Stimulated activated CD8-positive, alpha-beta memory T cell treated with anti-CD3 and anti-CD28 coated beads, Interleukin-7, amount 100 ng/mL, for 4 hours (primary cell): ENCODE measurements at places on chromosomes 11 and 22.

DNA sequence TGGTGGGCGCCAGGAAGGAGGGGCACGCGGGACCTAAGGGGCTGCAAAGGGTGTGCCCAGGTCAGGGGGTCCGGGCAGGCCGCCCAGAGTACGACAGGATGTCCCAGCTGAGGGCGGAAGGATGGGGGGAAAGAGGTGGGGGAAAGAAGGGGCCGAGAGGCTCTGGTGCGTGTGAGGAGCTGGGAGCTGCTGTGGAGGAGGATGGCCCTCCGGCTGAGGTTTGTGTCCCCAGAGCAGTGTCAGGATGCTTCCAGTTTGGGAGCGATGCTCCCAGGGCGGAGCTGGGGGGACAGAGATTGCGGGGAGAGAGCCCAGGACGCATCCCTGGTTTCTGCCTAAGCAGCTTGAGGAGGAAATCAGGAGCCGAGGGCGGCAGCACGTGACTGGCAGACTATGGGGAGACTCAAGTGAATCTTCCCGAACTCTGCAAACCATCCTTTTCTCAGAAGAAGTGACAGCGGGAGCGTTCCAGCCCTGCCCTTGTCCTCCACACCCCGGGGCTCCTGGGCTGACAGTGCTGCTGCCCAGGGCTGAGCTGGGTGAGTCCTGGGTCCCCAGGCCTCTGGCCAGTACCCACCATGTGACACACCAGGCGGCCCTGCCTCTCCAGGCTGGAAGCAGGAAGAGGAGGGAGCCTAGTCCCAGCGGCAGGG lies 19.7 kb upstream of the TTLL12 start:
- DNase-seq: no peak

GRCh38 chr22:24191381-24191841 lies 10.1 kb downstream of the SUSD2 start:
- DNase-seq: no peak

GRCh38 chr11:48005831-48006270 lies 25.5 kb downstream of the PTPRJ start:
- DNase-seq: no peak

DNA sequence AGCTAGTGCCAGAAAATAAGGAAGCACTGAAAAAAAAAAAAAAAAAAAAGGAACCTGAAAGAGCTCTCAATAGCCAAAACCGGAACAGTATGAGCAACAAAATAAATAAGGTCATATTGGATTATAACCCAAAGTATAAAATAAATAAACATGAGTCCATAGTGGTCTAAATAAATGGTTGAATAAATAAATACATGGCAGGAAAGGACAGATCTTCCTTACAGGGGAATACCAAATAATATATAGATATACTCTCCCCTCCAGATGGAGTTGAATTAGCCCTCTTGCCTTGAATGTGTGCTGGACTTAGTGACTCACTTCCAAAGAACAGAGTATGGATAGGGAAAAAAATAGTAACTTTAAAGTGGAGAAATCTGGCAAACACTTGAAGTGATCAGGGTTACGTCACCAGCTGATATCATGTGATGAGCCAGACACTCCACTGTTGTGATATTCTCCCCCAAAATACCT lies 14.3 kb upstream of the ARRB1 start:
- DNase-seq: no peak

GRCh38 chr22:40637183-40638150 lies 948 bp upstream of the MRTFA start:
- DNase-seq: peak; percentile 42

- no peak for DNase-seq
Observed at GRCh38 chr11:71188886-71189767, 63.2 kb downstream of the SHANK2 start.

GRCh38 chr11:109644152-109644551 lies 222.2 kb downstream of the C11orf87 start:
- DNase-seq: no peak

DNA sequence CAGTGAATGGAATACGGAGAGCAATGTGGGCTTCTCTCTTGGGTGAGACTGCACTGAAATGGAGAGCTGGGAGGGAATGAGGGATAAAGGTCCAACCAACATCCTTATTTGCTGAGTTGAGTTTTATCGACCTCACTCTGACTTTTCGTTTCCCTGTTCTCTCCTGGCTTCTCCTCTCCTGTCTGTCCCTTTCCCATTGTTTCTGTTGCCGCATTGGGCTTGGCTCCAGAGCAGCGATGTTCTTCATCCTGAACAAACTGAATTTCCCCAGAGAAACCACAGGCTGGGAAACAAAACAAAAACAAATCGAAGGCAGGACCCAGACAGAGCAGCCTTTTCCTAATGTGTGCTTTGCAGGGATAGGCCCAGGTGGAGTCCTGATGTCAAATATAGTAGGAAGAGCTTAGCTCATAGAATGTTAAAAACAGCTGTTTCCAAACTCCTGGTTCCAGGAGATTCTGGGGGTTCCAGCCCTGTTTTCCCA lies 30.0 kb downstream of the MOV10L1 start:
- no peak for DNase-seq

GRCh38 chr11:1825785-1826451 lies 8.9 kb upstream of the SYT8 start:
- DNase-seq: no peak

DNA sequence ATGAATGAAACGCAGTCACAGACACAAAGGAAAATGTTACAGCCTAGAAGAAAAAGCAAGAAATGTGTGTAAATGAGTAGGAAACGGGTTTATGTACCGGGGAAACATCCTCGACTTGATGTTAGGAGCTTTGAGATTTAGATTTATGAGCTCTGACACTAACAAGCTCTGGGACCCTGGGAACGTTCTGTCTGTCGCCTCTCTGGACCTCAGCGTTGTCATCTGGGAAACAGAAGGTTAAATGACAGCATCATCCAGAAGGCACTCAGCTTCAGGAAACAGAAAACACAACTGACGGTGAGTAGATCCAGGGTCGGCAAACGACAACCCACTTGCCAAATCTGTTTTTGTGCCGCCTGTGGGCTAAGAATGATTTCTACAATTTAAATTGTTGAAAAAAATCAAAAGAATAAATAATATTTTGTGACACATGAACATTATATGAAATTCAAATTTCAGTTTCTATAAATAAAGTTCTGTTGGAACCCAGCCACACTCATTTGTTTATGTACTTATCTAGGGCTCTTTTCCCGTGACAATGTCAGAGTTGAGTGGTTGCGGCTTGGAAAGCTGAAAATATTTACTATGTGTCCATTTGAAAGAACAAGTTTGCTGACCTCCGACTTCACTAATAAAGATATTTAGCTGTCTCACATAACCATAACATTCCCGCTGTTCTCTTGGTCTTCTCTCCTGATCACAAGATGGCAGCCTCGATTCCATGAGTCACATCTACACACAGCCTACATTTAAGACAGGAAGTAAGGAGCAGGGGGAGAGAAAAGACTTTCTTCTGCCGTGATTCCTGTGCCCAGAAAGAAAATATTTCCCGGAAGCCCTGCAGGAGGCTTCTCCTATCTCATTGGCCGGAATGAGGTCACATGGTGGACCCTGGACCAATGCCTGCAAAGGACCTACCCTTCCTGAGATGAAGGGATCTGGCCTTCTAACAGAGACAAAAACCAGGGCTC lies 47.1 kb upstream of the SYT13 start:
- DNase-seq: no peak
